ENCODE measurements at places on chromosomes 1 and 21.

DNA sequence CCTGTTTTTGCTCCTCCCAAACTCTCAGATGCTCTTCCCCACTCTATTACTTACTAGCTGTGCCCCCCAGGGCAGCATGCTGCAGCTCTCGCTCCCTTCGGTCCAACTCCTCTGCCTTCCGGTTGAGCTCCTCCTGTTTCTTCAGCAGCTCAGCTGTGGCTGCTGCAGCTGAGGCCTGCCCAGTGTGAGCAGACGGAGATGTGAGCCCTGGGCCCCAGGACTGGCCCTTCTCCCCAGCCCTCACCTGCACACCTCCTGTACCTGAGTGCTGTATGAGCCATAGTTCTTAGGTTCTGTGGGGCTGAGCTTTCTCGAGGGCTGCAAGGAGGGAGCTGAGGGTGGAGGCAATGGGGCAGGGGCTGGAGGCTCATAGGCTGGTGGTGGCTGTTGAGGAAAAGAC, 1.9 kb downstream of the SCAMP3 start:
- DNase-seq: no peak

GRCh38 chr21:29849735-29850176, 90.0 kb downstream of the GRIK1 start:
- DNase-seq: no peak

- DNase-seq: no peak
These were observed 76.2 kb downstream of the ZNF648 start for GRCh38 chr1:181985281-181985680.

GRCh38 chr1:232900818-232901217, 49.6 kb upstream of the NTPCR start:
- no peak for DNase-seq

- DNase-seq: no peak
These were observed 95.1 kb downstream of the ST3GAL3 start for GRCh38 chr1:43802356-43802980.

DNA sequence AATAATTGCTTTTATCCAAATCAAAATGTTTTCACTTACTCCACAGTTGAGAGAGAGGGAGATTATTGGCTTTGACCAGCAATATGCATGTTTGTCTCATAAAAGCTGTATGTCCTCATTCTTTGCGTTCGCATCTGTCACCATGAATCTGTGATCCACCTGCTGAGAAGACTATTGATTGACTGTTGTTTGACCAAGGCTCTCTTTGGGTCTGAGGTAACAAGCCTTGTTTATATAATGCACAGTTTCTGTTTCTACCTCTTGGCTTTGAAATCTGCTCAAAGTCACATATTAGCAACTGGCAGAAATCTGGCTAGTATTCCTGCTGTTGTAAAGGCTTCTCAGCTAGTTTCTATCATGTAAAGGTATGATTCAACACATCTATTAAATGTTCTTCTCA, 157.0 kb downstream of the LYPLAL1 start:
- no peak for DNase-seq

GRCh38 chr1:2845869-2846268, 44.4 kb upstream of the TTC34 start:
- DNase-seq: no peak

DNA sequence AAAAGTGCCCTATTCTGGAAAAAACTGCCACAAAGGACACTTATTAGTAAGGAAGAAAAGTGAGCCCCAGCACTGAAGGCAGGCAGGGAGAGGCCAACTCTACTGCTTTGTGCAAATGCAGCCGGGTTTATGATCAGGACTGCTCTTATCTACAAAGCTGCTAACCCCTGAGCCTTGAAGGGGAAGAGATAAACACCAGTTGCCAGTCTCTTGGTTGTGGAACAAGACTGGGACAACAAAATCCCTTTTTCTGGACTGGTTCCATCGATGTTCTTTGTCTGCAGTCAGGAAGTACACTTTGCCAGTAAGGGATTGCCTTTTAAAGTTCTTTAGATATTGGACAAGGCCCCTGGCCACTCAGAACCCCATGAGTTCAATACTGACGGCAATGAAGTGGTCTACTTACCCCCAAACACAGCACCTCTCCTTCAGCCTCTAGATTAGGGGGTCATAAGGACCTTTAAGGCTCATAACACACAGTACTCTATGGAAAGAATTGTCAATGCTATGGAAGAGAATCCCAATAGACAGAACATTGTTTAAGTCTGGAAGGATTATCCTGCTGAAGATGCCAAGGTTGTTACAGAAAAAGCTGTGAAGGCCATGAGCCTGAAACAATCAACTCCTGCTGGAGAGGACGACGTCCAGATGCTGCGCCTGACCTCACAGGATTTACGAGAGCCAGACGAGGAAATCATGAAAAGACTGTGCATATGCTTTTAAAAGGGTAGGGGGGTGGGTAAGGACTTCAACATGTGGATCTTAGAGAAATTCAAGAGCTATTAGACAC, 43.6 kb downstream of the GNB1 start:
- no peak for DNase-seq

GRCh38 chr1:44862829-44863401, 19.9 kb upstream of the PTCH2 start:
- no peak for DNase-seq

DNA sequence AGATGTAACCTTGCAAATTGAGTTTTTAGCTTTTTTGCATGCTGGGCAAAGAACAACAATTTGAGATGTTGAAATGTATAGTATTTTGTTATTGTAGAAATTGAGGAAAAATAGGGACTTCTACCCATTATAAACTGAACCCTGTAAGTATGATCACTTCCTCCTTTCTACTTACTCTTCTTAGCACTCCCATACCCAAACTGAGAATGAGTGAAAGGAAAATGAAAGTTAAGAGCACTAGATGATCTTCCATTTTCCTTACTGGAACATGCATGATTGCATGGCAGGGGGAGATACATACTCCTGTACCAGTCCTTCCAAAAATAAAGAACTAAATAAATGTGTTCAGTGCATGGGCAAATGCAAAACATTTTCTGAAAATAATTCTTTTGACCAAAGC, 107.4 kb upstream of the KIAA1614 start:
- DNase-seq: no peak

DNA sequence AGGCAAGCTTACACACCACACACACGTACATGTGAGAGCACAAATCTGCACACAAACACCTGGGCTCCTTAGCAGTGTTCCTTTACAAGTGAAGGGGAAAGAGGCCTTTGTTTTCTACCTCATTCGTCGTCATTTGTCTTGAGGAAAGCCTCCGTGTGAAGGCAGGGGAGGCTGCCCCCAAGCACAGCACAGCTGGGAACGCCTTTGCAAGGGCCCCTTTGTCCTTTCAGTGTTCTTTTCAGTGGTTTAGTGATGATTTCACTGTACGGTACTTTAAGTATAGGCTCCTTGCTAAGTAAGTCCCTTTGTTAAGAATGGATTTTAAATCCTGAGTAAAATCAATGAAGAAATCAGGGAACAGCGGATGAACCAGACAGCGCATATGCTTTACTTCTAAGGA, 94.1 kb downstream of the PGBD5 start:
- DNase-seq: no peak

- no peak for DNase-seq
These were observed 249.4 kb downstream of the RPS6KC1 start for GRCh38 chr1:213300433-213300832.

GRCh38 chr1:182242641-182243040, 148.9 kb downstream of the GLUL start:
- no peak for DNase-seq

DNA sequence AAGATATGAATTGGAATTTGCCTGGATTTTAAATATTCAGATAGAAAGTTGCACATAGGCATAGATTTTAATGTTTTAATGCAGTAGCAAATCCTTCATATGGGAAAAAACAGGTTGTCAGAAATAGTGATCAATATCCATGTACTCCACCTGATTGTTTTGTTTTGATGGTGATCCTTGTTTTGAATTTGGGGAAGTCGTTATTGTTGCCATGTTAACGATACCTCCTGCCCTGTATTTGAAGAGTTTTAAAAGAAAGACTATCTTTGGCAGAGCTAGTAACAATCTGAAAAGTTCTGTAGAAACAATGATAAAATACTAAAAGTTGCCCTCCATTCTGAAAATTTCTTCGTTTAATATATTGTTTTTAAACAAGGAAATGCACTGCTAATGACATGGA, 1.1 kb downstream of the CEP350 start:
- DNase-seq: no peak

DNA sequence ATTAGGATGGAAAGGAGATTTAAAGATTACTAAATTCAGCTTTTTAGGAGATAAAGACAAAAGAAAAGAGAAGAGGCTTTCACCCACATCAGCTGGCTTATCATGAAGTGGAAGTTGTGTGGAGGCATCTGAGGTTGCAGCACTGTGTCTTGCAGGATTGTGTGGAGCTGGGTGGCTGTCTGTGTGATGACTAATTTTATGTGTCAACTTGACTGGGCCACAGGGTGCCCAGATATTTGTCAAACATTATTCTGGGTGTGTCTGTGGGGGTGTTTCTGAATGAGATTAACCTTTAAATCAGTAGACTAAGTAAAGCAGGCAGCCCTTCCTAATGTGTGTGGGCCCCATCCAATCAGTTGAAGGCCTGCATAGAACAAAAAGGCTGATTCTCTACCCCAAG, 3.9 kb downstream of the KCNA10 start:
- no peak for DNase-seq

GRCh38 chr1:111141245-111142220, 1.5 kb downstream of the CEPT1 start:
- no peak for DNase-seq

- no peak for DNase-seq
These were observed 51.2 kb downstream of the OPTC start for GRCh38 chr1:203544978-203545816.

GRCh38 chr1:210882414-210883221, 251.3 kb downstream of the KCNH1 start:
- no peak for DNase-seq

DNA sequence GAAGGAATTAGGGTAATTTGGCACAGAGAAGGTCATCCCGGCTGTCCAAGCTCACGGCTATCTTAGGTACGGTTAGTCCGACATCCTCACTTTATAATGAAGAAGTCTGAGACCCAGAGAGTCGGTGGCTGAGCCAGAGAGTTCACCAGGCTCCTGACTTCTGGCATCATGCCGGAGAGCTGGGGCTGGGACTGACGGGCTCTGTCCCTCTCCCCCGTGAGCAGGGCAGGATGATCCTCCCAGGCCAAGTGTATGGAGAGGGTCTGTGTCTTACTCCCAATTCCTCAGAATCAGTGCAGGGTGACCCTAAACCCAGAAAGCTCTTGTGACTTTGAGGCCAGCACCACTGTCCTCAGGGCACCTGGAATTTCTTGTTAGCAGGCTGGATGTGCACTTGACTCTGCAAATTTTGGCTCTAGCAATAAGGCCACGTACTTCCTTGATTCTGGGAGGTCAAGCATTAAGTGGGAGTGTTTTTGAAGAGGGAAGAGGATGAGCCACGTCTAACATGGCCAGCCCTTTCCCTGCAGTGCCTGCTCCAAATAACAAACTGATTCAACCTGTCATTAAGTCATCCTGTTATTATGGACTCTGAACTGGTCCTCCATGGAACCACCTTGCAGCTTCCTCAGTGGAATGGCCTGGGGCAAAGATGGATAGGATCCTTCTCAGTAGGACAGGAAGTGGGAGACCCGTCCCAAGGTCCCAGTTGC, 20.8 kb upstream of the BTG2 start:
- no peak for DNase-seq

GRCh38 chr1:155269381-155269780, 3.9 kb downstream of the CLK2 start:
- DNase-seq: no peak

DNA sequence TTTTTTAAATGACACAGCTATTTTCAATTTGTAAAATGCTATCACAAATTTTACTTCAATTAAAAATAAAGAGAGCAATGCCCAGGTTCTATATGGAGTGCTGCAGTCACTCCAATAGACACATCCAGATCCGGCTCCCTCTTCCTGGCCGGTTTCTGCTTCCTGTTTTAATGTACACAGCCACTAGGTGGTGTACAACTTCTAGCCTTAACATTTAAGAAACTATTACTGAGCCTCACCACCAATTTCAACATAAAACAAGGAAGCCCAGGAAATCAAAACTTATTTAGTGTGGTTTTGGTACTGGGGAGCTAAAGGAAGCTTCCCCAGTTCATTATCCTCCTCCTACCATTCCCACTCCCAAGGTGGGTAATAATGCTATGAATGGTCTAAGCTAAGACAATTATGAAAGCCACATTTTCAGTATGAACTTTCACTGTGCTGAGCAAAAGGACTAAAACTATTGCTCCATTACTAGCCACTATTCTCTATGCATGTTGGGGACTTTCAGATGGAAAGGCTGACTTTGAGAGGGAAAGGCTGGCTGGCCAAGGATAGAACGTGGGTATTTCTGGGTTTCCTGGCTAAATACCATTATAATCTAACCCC, 25.5 kb upstream of the MTMR11 start:
- DNase-seq: peak; percentile 58

Data from HCT116 (cell line).